ENCODE measurements at places on chromosomes 1 and 21.
A peak's percentile ranks its signal among the peaks of the same experiment; 100 is the strongest.

GRCh38 chr1:59696421-59697115 lies 118.2 kb upstream of the HOOK1 start:
- DNase-seq: no peak

DNA sequence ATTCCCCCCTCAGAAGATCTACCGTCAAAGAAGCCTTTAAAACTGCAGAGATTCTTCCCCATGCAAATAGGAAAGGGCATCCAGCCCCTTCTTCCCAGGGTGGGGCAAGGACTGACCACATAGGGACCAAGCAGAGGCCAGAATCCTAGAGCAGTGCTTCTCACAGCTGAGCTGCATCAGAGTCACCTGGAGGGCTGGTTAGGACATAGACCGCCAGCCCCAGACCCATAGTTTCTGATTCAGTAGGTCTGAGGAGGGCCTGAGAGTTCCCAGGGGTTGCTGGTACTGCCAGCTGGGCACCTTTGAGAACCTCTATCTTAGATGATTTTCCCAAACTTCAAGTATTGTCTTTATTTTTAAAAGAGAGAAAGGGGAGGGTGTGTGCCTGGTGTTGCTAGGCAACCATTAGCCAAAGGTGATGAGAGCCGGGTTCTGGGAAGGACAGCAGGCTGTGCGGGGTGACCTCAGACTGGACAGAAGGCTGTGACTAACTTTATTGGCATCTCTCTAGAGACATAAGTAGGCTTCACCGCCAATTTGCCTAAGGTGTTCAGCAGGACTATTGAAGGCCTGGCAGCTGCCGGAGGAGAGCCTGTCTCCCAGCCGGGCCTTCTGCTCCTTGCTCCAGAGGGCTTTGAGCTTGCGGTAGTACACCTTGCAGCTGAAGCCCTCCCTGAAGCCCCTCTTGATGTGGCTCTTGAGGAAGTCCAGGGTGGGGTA lies 3.0 kb downstream of the SPATA46 start:
- no peak for DNase-seq

- no peak for DNase-seq
These were observed 726 bp upstream of the CYB5R1 start for GRCh38 chr1:202967684-202968281.

DNA sequence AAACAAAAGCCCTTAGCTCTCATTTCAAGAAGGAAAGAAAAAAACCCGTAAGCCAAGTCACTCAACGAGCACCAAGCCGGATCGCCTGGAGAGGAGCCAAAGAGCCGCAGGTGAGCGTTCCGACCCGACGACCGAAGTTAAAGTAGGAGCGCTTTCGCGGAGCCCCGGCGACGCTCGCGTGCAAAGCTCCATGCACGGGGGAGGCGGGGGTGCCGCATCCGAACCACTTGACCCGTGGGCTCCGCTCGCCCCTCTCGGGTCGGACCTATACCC lies 382 bp downstream of the GPBP1L1 start:
- DNase-seq: peak; percentile 56

DNA sequence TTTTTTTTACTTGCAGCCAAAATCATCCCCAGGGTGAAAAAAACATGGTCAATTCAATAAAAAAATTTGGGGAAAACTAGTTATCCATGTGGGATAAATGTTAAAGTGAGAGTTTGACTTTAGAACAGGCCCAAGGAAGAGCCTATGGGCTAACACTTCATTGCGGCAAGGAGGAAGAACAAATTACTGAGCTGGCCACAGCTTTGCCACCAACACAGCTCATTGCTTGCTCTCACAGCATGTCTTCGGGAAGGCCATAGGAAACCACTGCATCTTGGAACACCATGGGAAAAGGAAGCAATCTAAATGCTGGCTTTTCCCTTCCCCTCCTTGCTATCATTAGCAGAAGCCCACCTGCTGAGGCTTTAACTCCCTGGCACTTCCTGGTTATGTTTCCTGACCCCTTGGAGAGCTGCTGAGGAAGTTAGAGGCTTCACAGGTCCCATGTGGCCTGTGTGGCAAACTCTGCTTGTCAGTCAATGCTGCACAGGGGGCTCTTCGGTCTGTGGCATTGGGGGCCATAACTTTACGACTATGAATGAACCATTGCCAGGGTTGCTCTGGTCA lies 86.0 kb downstream of the SLC25A24 start:
- no peak for DNase-seq

DNA sequence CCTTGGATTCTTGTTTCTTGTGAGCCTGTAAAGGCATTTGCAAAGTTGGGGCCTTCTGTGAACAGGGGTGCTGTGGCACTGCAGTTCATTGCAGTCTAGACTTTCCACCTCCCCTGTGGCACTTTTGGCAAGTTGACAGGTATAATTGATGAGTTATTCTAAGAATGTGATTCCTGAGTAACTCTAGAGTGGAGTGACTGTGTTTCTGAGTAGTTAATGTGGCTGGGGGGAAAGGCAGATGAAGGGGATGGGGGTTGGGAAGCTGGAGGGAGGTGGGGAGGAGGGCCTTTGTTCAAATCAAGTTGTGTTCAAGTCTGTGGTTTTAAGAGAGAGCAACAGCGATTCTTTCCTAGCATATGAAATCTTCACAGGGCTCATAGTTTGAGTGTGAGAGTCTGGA lies 32.9 kb downstream of the PBX1 start:
- DNase-seq: no peak

GRCh38 chr1:81797701-81798100 lies 3.0 kb upstream of the ADGRL2 start:
- DNase-seq: no peak

Measured in T follicular helper cell (primary cell).